Mesenchymal stem cell (in vitro differentiated cells and primary cell): ENCODE measurements at places on chromosomes 3 and 15.

DNA sequence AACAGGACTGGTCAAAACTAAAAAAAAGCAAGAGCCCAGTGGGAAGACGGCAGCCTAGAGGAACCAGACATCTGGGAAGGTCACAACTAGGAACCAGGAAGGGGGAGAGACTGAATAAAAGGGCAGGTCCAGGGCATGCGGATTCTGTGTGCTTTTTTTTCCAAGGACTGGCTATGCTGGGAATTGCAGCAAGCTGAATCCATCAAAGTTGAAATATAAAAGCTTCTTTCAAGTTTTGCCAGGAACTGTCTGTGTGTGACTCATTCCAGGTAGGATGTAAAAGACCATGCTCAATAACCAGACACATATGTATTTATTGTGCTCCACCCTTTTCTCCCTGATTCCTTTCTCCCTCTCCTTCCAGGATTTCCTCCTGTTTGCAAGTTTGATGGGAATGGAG lies 47.9 kb upstream of the CCDC80 start:
- no peak for DNase-seq

DNA sequence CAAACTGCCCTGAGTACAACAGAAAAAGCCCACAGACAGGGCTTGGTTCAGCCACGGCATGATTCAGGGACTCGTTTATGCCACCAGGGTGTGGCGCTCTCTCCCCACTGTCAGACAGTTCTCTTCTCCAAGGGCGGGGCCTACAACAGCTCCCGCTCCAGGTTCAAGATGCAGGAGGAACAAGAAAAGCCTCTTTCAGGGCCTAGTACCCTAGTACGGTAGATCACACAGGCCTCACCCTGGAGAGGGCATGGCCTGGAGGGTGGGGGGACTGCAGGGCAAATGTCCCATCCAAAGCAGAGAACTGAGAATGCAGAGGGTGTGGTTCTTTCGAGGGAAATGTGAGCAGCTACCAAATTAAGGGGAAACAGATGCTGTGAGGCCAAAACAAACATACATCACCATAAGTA lies 12.0 kb downstream of the MESD start:
- DNase-seq, result peak; percentile 51

- peak; percentile 21 for DNase-seq
These were observed 144.5 kb downstream of the NAALADL2 start for GRCh38 chr3:175003590-175003989.

GRCh38 chr3:106552351-106553043 lies 683.7 kb upstream of the CBLB start:
- DNase-seq, result no peak

DNA sequence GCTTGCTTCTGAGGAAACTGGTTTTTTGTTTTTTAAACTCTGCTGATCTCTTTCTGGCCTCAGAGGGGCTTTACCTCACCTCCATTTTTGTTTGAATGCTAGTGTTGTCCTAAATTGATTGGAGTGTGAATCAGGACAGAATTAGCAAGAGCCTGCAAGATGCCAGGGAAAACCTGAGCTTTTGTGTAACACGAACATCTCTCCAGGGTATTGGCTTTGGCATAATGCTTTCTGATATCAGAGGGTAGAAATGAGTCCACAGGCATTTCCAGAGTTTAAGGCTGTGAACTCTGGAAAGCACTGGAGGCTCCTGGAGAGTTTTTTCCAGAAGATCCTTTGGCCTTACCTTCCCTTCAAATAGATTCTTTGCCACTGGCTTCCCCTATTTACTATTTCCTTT lies 87.1 kb downstream of the WDR76 start:
- no peak for DNase-seq
